ENCODE measurements at places on chromosomes 7 and 10. TPM values are rescaled to one million over a fixed set of nuclear protein-coding genes. Genes with fewer than 3 reads are reported as not detected.

Gene NPVF
- total RNA-seq: not detected

Gene LOXL4
- total RNA-seq: 28.6 TPM

Gene GLCCI1
- total RNA-seq: 9.1 TPM

Gene CYP2C8
- 0.29 TPM for total RNA-seq

Gene STEAP1B
- total RNA-seq: 31.8 TPM

Gene VPS37D
- 5.9 TPM for total RNA-seq

Gene COL1A2
- total RNA-seq: 11,912 TPM

Gene ELAPOR2
- 4.0 TPM for total RNA-seq

Gene FRMD4A
- total RNA-seq: 42.4 TPM

Gene LRIT1
- not detected for total RNA-seq

Gene PRKCQ
- total RNA-seq: not detected

Gene C7orf57
- total RNA-seq: under 0.01 TPM

Gene LDB3
- under 0.01 TPM for total RNA-seq

Gene NPFFR1
- total RNA-seq: not detected

Gene FOXI2
- total RNA-seq: not detected

Gene GHRHR
- not detected for total RNA-seq

Gene TMEM248
- 131 TPM for total RNA-seq

Gene ASCC1
- 40.2 TPM for total RNA-seq

Gene CCDC172
- total RNA-seq: not detected

Gene KCNIP2
- total RNA-seq: 1.4 TPM

Gene OR2A42
- not detected for total RNA-seq

Gene PNLIPRP1
- total RNA-seq: not detected

Gene PRDX3
- total RNA-seq: 119 TPM
